ENCODE measurements at places on chromosomes 16 and 17.

DNA sequence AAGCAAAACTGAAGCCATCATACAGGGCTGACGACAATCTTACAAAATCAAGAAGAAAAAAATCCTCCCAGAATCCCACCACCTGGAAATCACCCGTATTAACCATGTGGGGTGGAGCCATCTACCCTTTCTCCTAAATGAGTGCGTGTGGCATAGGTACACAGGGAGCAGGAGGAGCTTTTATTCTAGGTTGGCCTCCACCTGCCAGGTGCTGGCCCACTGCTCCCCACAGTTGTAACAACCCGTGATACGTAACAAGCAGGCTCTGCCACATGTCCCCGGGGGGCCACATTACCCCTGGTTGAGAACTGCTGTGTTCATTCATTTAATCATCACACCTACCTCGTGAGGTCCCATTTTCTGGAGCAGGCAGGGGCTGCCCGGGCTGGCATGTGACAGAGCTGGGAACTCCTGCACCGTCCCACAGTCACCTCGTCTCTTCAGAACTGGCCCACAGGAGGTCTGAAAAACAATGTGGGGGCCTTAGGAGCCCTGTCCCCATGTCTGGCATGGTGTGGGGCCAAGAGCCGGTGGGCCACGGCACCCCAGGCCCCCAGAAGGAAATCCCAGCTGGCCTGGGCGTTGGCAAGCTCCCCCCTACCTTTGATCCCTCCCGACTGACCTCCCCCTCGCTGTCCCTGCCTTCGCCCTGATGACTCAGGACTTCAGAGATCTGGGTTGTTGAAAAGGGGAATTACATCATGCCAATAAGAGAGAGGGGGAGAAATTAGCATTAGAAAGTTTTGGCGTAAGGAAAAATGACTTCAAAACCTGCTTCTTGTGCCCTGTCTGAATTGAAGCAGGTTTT lies 12.9 kb downstream of the CMIP start:
- peak; percentile 86 for DNase-seq

GRCh38 chr17:4811471-4811870 lies 4.5 kb downstream of the PLD2 start:
- DNase-seq = no peak

GRCh38 chr16:72380283-72380682 lies 208.3 kb upstream of the PMFBP1 start:
- DNase-seq = no peak

DNA sequence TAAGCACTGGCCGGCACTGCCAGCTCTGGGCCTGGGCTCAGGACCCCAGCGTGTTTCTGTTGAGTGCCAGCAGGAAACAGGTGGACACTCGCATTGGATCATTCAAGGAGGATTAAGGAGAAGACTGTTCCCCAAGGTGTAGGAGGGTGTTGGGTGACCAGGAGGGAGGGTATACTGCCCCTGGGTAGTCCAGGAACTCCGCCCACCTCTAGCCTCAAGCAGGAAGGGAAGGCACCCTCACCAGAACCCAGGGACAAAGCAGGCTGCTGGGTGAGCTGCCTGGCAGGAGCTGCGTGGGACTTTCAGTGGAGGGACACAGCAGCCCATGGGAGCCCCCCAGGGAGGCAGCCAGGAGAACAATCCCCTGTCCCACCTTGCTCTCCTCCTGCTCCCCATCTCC lies 7.7 kb upstream of the RAB37 start:
- DNase-seq = no peak

- DNase-seq = peak; percentile 52
These were observed 46.5 kb downstream of the SRCIN1 start for GRCh38 chr17:38559051-38559879.

- no peak for DNase-seq
These were observed 266.1 kb downstream of the XYLT1 start for GRCh38 chr16:17204644-17205043.

GRCh38 chr16:65965628-65966027 lies 400.9 kb upstream of the CDH5 start:
- DNase-seq = no peak

- no peak for DNase-seq
These were observed 211.9 kb downstream of the KATNIP start for GRCh38 chr16:27761816-27762215.

- DNase-seq = no peak
These were observed 50.5 kb downstream of the WWP2 start for GRCh38 chr16:69812688-69813014.

DNA sequence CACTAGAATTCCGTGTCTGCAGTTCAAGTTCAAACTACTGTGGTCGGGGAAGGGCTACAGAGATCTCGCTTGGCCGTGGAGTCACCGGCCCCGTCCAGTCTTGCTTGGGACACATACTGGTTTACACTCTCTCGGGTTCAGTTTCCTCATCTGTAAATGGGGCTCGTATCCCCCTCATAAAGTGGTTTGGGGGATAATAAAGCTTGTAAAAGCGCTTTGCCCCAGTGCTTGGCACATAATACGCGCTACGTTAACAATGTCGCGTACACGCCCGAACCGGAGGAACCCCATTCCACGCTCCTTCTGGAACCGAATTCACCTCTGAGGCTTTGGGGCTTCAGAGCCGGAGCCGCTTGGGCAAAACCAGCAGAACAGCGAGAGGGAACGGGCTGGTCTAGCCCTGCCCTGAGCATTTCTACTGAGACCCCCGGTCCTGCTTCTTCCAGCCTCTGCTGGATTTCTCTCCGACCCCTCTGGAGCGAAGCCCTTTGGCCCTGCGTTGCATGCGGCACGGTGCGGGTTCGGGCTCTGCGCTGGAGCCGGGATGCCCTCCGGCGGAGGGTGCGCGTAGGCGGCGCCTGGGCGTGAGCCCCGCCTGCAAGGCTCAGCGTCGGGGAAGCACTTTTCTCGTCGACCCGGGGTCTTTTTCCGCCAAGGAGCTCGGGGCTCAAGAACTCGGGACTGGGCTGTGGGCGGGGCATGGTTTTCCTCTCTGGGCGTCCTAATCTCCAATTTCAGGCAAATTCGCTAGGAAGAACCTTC lies 26.1 kb upstream of the HOXB13 start:
- no peak for DNase-seq

DNA sequence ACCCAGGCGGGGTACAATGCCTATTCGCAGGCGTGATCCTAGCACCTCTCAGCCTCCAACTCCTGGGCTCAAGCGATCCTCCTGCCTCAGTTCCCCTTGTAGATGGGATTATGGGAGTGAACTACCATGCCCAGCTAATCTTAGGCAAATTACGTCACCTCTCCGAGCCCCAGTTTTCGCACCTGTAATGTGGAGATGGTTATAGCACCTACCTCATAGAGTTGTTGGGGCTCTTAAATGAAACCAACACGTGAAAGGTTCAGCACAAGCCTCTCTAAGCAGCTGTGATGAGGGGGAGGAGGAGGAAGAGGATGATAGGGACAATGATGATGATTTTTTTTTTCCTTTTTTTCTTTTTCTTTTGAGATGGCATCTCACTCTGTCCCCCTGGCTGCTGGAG lies 59.9 kb downstream of the ABR start:
- no peak for DNase-seq

GRCh38 chr16:56667581-56668571 lies at the start of gene MT1G:
MT1G (minus strand) TSS chr16:56668065; CDS start chr16:56667993, 72 bp downstream.
- DNase-seq = no peak

DNA sequence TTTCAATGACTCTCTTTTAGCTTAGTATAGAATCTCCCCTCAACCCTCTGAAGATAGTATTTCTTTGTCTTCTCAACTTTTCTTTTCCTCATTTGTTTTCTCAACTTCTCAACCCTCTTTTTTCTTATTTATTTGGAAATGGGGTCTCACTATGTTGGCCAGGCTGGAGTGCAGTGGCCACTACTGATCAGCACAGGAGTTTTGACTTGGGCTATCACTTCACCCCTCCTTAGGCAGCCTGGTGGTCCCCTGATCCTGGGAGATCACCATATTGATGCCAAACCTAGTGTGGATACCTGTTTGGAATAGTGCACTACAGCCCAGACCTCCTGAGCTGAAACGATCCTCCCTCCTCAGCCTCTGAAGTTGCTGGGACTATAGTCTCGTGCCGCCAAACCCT lies 79.8 kb downstream of the PITPNC1 start:
- DNase-seq = no peak

DNA sequence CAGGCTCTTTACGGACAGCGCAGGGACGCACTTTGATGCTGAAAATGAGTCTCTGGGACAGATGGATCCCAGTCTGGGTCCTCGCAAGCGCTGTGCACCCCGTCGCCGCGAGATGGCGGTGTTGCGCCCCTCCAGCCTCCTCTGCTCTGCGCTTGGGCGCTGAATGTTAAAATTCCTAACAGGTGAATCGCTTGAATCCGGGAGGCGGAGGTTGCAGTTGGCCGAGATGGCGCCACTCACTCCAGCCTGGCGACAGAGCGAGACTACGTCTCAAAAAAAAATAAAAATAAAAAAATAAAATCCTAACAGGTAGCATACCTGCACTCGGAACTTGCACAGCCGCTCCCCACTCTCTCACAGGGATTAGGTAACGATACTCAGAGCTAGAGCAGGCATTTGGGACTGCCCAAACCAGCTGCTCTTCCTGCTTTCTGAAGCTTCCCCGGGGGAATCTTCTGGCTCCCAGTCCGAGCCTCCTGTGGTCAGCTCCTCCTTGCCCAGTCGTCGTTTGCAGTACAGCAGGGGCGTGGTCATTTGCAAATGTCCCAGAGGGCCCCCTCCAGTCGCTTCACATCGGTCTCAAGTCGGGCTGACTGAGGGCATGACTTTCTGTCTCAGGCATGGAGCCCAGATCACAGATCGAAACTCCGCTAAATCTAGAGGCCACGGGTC lies 26.2 kb upstream of the OSGIN1 start:
- DNase-seq = peak; percentile 92

GRCh38 chr17:20920815-20921199 lies 122.0 kb downstream of the USP22 start:
- peak; percentile 49 for DNase-seq

DNA sequence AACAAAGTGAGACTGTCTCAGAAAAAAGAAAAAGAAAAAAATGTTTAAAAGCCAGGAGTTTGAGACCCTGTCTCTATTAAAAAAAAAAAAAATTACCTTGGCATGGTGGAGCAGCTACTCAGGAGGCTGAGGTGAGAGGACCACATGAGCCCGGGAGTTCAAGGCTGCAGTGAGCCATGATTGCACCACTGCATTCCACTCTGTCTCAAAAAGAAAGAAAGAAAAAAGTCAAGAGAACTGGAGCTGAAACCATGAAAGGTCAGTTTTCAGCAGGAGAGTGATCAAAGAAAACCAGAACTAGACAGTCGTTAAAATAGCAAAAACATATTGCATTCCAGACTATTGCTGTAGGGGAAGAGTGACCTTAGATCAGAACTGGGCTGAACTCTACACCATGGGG lies 8.8 kb downstream of the QPRT start:
- no peak for DNase-seq

- DNase-seq = no peak
These were observed 41.9 kb downstream of the TMEM100 start for GRCh38 chr17:55680686-55681341.

DNA sequence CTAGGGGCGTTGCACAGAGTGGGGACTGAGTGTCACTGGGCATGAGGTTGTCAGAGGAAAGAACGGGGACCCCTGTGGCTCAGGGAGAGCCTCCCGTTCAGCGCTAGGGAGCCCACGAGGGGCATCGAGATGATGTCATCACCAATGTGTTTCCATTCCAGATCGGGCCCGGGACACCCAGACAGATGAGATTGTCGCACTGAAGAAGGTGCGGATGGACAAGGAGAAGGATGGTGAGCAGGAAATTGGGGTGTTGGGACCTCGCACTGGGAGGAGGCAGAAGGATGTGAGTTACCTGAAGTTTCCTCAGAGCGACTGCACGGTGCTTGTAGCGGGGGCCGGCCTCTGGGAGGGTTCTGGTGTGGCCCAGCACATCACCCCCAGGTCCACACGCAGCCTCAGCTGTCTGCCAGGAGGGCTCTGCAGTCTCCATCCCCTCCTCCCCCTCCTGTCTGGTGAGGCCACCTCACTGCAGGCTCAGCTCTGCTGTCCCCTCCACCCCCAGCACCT lies 4.0 kb downstream of the CDK10 start:
- no peak for DNase-seq

DNA sequence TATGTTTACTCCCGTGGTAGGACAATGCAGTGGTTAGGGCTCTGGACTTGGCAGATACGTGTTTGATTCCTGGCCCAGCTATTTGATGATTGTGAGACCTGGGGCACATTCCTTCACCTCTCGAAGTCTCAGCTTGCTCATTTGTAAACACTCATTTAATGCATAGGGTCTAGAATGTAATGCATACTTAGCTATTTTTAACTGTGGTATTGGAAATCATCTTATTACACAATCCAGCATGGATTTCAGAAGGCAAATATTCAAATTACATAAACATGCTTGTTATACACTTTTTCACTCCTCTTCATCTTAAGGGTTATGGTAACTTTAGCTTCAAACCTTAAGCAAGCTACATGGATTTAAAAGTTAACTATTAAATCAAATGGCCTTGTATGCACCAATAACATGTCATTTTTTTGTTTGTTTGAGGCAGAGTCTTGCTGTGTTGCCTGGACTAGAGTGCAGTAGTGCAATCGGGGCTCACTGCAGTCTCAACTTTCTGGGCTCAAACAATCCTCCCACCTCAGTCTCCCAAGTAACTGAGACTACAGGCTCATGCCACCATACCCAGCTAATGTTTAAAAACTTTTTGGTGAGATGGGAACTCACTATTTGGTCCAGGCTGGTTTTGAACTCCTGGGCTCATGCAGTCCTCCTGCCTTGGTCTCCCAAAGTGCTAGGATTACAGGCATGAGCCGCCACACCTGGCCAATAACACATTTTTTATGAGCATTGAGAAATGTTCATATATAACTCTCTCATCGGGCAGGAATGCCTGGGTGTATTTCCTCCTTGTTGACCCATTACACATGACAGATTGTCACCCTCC lies 52.5 kb downstream of the VAT1L start:
- no peak for DNase-seq

- DNase-seq = no peak
These were observed 24.2 kb upstream of the TMC5 start for GRCh38 chr16:19393226-19394111.

GRCh38 chr16:11674001-11674817 lies 6.0 kb downstream of the SNN start:
- no peak for DNase-seq

GRCh38 chr16:28307936-28308335 lies 15.6 kb downstream of the SBK1 start:
- no peak for DNase-seq

DNA sequence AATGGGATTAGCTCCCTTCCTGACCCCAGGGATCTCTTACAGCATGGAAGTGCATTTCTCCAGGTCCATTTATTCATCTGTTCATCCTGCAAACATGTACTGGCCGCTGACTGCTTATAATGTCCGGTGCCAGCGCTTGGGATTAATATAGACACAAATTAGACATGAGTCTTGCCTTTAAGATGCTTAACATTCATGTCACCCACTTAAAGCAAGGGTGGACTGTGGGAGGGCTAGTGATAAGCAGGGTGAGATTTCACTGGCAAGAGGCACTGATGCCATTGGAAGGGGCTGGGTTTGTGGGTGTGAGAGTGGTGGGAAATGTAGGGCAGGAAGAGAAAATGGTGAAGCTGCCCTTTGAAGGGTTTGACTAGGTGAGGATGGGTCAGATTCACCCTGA lies 92.2 kb upstream of the MPHOSPH6 start:
- DNase-seq = no peak

GRCh38 chr16:68091380-68092261 lies 6.5 kb downstream of the NFATC3 start:
- no peak for DNase-seq

GRCh38 chr17:21098934-21099689 lies 27.7 kb upstream of the DHRS7B start:
- DNase-seq = peak; percentile 95
